ENCODE measurements at places on chromosomes 7 and 10.

- DNase-seq: no peak
Measured at GRCh38 chr10:28219251-28219650, 83.6 kb downstream of the MPP7 start.

- no peak for DNase-seq
Measured at GRCh38 chr10:6669269-6669859, 89.3 kb upstream of the PRKCQ start.

DNA sequence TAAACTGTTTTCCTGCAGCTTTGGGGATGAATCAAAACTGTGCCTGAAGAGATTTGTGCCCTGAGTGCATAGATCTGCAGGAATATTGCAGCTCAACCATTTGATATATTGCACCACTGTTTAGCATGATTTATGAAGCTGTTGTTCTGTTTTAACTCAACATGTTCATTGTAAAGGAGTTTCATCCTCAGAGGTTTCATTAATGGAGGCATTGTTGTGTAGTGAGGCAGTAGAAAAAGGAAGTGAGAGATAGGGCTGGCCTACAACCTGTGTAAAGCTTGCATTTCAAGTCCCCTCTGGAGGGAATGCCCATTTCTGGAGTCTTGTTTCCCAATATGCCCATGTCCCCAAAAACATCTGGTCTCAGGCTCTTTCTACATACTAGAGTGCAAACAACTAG lies 67.5 kb downstream of the DNAJC12 start:
- no peak for DNase-seq

- no peak for DNase-seq
Measured at GRCh38 chr7:123972045-123972444, 47.0 kb downstream of the SPAM1 start.

- DNase-seq: no peak
Measured at GRCh38 chr7:85730012-85730411, 543.2 kb upstream of the SEMA3D start.

GRCh38 chr7:139587535-139587934 lies 64.0 kb downstream of the CLEC2L start:
- no peak for DNase-seq

GRCh38 chr10:92727550-92727949 lies 37.8 kb downstream of the HHEX start:
- DNase-seq: no peak

DNA sequence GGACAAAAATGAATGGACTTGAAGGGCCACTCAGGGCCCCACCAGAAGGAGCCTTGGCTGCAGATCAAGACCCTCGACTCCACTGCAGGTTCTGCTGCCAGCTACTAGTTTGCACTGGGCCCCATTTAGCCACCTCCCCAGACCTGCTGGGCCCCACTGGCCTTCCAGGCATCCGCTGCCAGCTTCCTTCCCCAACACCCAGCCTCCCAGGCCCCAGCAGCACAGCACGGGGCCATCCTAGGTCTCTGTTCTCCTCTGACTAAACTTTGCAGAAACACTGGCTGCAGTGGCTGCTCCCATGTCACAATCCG lies 277.4 kb upstream of the KLF14 start:
- DNase-seq: peak; percentile 66

DNA sequence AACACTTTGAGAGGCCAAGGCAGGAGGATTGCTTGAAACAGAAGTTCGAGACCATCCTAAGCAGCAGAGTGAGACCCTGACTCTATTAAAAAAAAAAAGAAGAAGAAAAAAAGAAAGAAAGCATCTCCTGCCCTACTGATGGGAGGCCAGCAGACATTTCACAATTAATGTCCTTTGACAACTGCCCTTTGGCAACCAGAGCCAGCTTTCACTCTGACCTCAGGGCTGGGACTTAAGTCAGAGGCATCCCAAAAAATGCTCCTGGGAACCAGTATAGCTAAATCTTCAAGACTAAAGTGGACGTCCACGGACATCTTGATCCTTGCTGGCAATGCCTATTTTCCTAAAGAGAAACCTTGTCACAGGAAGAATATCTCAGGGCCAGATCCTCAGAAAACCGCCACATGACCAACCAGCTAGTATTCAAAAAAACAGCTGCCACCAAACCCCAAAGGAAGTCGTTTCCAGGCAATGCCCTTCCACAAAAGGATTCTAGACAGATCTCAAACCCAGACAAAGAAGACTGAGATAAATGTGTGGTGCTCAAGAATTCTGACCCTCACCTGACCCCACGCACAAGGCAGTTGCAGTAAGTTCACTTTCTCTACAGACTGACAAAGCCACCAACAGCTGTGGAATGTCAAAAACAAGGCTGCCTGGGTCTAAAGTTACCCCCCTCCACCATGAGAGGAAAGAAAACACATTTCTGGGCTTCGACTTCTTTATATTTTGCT lies 18.4 kb downstream of the GFRA1 start:
- DNase-seq: no peak

DNA sequence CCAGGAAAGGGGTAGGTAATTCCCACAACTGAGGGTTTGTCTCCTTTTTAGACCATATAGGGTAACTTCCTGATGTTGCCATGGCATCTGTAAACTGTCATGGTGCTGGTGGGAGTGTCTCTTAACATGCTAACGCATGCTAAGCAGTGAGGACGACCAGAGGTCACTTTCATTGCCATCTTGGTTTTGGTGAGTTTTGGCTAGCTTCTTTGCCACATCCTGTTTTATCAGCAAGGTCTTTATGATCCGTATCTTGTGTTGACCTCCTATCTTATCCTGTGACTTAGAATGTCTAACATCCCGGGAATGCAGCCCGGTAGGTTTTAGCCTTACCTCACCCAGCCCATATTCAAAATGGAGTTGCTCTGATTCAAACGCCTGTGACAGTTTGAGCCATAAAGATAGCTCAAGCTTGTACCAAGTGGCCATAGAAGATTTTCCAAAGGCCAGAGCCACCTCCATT lies 176.0 kb upstream of the NAMPT start:
- DNase-seq: no peak

GRCh38 chr10:113274176-113274829 lies 278.6 kb upstream of the HABP2 start:
- DNase-seq: no peak

GRCh38 chr7:117603627-117604026 lies 123.8 kb downstream of the CFTR start:
- no peak for DNase-seq

DNA sequence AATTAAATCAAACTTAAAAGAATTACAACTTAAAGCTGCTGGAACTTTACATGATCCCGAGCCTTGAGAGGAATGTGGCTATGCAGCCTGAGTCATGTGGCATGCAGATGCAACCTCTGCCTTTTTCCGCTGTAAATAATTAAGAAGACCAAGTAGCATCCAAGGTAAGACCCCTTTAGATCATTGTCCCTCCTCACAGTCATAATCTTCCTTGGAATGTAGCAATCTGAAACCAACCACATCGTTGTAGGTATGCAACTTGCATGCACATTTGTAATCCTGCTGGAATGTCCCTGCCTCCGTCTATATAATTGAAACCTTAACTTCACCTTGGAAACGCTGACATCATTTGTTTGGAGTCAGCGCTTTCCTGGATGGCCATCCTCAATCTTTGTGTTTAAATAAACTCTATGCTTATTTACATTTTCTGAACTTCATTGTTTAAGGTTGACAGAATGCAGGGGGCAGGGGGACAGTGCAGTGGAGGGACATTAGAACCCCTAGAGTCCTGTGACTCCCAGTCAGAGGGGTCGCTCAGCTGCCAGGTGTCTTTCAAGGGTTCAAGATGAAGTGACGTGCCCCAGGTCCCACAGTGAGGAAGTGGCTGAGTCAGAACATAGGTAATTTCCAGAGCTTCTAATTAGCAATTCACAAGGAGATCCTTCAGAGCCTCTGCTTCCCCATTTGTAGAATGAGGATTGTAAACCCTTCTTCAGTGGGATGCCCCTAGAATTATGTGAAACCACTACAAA lies 110.7 kb downstream of the RALA start:
- peak; percentile 28 for DNase-seq

DNA sequence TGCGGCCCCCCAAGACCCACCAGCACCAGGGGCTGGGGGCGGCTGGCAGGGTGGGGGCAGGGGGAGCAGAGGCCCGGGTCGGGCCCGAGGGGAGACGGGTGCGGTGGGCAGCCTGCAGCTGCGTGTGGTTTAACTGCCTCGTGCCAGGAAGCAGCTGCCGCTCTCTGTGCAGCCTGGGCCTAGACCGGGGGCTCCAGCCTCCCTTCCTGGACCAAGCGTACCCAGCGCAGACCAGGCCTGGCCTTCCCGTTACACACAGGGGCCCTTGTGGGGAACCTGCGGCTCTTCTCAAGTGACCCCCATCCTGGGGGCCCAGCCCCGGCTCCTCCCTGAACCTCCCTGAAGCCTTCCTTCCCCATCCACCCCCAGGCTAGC lies 6.6 kb upstream of the INTS1 start:
- DNase-seq: peak; percentile 88

- no peak for DNase-seq
Measured at GRCh38 chr7:157853076-157853788, 516.4 kb downstream of the DNAJB6 start.

DNA sequence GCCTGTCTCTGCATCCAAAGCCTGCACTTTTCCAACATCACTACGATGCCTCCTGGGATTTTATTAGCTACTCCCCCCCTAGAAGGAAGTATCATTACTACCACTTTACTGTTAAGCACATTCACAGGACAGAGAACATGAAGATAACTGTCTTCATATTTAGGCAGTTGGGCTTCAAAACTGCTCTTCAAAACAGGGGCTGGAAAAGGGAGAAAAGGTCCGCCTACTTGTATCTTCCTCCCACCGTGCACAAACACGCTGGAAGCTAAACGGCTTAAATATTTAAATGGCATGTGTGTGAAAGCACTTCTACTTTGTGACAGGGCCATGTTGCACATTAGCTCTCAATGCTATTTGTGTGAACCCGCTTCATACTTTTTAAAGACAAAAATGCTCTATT lies 999 bp downstream of the ITIH5 start:
- DNase-seq: no peak

- no peak for DNase-seq
Measured at GRCh38 chr10:90964781-90965465, 44.0 kb upstream of the ANKRD1 start.

DNA sequence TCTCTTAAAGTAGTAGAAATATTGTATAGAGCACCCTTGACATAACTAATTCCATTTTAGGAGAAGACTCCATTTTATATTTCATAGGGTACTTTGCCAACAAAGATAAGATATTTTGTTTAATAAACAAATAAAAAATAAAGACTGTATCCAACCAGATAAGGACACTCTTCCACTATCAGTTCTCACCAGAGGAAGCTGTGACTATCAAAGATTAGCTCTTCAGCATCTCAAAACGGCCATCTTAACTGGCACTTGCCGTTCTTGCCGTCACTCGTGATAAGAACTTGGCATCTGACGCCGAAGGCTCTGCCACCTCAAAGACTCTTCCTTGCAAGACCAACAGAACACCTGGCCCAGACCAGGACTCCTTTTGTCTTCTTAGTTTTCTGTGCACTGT lies 26.3 kb upstream of the AKR1B1 start:
- no peak for DNase-seq

GRCh38 chr10:68023292-68023691 lies 51.8 kb downstream of the HERC4 start:
- DNase-seq: no peak

DNA sequence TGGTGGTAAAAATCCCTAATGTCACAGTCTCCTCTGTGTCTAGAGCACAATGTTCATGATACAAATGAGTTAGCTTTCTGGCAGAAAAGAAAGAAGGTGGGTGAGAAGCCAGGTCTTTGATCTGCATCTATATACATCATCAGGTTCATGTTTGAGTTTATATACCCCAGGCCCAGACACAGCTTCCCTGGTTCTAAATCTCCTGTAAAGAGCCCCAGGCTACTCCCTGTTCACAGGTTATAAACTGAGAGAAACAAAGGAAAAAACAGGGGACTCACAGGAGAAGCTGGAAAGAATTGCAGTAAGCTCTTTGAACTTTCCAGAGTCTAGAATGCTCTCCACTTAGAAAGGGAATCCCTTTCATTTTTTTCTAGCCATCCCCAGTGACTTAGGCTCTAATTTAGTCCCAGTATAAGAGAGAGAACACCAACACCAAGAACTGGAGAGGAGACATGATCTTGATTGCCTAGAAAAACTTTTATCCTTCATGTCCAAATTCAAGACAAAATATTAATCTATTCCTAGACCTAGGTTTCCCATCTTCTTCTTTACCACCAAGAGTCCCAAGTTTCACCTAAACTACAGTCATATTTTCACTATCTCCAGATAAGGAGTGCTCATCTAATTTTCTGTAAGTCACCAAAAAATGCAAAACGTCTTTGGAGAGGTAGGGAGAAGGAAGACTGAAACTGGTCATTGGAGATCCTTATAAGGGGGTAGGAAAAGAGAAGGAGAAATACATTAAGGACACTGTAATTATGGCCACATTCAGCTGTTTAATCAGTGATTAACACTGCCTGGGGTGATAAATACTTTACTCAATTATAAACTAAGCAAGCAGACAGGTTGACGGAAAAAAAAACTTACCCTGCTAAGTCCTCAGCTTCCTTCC lies 469 bp downstream of the MSS51 start:
- no peak for DNase-seq

GRCh38 chr10:46231087-46231486 lies 55.7 kb upstream of the ANTXRL start:
- DNase-seq: no peak

GRCh38 chr7:50667789-50668226 lies 102.6 kb upstream of the DDC start:
- no peak for DNase-seq

DNA sequence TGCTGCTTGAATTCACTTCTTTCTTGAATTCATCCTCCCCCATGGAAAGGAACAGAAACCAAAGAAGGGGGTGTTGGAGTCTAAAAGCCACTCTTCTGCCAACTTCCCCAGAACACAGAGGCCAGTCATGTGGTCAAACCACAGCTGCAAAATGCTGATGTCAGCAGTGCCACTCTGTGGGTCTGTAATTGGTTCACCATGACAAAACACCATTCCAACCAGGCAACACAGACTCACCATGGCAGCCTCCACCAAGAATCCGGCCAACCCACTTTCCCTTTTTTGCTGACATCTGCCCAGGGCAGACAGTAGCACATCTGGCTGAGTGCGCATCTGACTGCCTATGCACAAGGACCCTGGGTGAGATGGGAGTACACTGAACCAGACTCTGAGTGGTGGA lies 16.8 kb downstream of the OSBPL3 start:
- DNase-seq: peak; percentile 58

DNA sequence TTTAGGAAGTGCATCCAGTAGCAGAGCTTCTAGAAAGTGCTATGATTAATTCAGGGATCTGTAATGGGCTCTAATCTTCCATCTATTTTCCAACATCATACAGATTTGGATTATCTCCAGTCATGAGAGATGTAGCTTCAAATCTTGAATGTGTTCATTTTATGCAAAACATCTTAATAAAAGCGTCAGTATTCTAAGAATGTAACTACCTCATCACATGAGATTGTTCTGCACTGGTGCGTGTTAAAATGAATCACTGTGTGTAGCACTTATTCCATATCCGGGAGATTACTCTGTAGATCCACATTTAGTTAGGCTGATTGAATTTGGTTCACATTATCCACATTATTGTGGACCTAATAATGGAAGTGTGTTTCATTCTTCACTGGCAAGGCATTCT lies 344.9 kb upstream of the CHRM2 start:
- no peak for DNase-seq

DNA sequence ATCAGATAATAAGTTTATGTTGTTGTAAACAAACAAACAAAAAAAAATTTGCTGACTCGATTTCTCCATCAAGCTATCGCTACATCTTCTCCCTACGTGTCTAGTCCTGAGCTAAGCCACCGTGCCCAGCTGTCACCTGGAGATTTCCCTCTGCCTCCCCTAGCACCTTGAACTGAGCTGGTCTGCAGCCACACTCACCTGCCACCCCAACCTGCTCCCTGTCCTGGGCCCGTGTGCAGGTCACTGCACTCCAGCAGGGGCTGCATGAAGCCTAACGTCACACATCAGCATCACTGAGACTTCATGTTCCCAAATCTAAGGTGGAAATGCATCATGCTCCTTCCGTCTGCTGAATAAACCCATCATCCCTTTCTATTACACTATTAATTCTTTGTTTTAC lies 44.4 kb downstream of the TEX36 start:
- no peak for DNase-seq
